Adrenal gland (tissue), 19 donors: ENCODE measurements at places on chromosomes 5 and 9.

DNA sequence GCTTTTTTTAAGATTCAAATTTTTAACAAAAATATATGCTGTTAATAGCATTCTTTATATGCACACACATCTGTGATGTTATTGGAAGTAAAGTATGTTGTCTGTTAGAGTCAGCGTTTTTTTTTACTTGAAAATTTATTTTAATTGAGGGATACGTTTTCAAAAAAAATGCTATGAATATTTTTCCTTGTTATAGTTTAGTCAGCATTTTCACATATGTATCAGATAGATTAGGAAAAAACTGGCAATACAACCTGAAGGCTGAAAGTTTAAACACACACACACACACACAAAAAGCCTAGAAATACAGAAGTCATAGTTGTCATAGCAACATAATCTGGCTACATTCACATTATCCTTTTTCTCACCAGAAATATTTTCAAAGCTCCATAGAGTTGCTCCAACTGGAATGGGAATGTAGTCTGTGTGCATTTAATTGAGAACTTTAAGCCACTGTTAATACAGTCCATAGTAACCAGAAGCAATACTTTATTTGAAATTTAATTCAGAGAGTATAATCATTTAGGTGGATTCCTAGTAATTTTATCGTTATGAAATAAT lies 116.6 kb downstream of the CDH12 start:
- no peak overlapping the region for H3K4me3 ChIP-seq
- no peak overlapping the region for H3K27ac ChIP-seq

DNA sequence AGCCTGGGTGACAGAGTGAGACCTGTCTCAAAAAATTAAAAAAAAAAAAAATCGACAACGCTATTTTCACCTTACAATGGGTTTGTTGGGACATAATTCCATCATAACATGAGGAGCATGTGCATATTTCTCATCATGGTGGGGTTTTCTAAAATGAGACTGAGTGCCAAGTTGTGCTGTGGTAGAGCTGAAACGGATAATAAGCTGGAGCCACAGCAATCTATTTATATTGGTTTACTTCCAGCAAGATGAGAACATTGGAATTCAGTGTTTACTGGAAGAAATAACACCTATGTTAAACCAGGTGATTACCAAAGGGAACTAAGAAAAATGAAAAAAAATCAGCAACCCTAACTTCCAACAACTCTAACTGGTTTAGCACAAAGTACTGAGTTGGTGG lies 102.3 kb upstream of the IL6ST start:
- H3K36me3 ChIP-seq: no peaks in the 10 kb centered on the region
- H3K27ac ChIP-seq: no peak overlapping the region
- DNase-seq: no peak
- H3K4me3 ChIP-seq: no peak overlapping the region
- peaks cover 19% of the 10 kb centered on the region for H3K4me1 ChIP-seq
- H3K27me3 ChIP-seq: no peaks in the 10 kb centered on the region

- DNase-seq: no peak
- no peaks in the 10 kb centered on the region for H3K36me3 ChIP-seq
- H3K27me3 ChIP-seq: peaks cover 6% of the 10 kb centered on the region
- H3K4me3 ChIP-seq: no peak overlapping the region
- no peaks in the 10 kb centered on the region for H3K4me1 ChIP-seq
Measured at GRCh38 chr5:59764361-59764760, 129.2 kb downstream of the PDE4D start.

DNA sequence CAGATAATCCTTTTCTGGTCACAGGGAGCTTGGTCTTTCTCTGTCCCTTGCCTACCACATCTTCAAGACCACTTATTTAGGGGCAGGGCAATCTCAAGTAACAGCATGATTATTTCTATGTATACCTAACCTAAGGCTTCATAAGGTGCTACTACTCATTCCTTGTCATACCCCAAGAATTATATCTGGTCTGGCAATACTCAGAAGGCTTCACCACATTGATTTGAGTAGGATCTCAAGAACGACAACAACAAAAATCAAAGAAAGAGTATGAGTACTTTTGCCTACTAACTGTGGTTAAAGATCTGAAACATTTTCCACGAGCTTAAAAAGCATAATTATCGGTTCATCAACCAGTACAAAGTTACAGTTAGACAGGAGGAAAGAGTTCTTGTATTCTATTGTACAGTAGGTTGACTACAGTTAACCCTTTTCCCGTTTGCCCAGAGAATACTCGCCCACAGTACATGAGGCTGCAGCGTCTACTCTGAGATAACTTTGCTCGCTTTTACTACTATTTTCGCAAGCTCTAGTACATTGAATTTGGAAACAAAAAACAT lies 41.0 kb downstream of the FANCC start:
- no peak overlapping the region for H3K4me3 ChIP-seq
- no peak for DNase-seq
- no peaks in the 10 kb centered on the region for H3K36me3 ChIP-seq
- no peak overlapping the region for H3K27ac ChIP-seq
- H3K4me1 ChIP-seq: no peaks in the 10 kb centered on the region
- no peaks in the 10 kb centered on the region for H3K27me3 ChIP-seq

DNA sequence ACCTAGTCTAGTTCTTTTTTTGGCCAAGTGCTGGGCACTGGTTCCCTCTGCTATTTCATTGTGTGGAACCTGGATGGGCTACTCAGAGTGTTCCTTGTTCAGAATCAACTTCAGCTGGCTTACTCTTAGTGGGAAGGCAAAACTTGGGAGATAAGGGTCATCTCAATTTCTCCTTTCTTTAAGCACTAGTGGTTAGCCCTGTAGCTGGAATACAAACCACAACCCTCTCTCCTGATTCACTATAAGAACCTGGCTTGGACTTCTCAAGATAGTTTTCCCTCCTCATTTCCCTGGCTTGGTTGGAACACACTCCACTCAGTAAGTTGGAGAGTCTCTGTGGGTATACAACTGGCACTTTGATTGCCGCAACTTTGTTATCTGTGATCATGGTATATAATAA lies 35.1 kb downstream of the GRIA1 start:
- no peak overlapping the region for H3K27ac ChIP-seq
- H3K4me1 ChIP-seq: peaks cover 22% of the 10 kb centered on the region
- no peaks in the 10 kb centered on the region for H3K27me3 ChIP-seq
- no peaks in the 10 kb centered on the region for H3K36me3 ChIP-seq
- no peak for DNase-seq
- no peak overlapping the region for H3K4me3 ChIP-seq

- H3K27me3 ChIP-seq: no peaks in the 10 kb centered on the region
- no peak overlapping the region for H3K27ac ChIP-seq
- H3K36me3 ChIP-seq: no peaks in the 10 kb centered on the region
- DNase-seq: peak; percentile 23
- H3K4me1 ChIP-seq: no peaks in the 10 kb centered on the region
- H3K4me3 ChIP-seq: no peak overlapping the region
Measured at GRCh38 chr5:63686938-63687337, 275.3 kb downstream of the HTR1A start.

DNA sequence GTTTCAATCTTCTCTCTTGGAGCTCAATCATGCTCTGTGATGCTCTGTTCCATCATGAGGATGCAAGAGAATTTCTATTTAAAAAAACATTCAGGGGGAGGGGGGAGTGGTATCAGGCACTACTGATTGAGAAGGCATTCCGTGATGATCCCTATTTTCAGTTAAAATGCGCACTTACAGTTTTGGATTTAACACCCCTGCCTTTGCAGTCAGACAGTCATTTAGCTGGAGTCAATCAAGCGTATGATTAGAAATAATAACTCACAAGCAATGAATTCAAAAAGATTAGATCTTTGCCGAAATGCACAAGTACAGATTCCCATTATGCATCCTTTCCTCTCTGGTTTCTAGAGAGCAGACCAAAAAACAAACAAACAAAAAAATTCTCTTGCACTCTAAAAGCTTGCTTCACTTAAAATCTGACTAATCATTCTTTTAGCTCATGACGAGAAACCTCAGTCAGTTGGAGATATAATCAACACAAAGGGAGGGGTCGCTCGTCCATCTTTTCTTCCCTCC lies 55.4 kb downstream of the EFNA5 start:
- no peak overlapping the region for H3K4me3 ChIP-seq
- no peak overlapping the region for H3K27ac ChIP-seq
- H3K36me3 ChIP-seq: no peaks in the 10 kb centered on the region
- no peaks in the 10 kb centered on the region for H3K27me3 ChIP-seq

- no peak for DNase-seq
- no peak overlapping the region for H3K4me3 ChIP-seq
- H3K4me1 ChIP-seq: peaks cover 20% of the 10 kb centered on the region
- H3K27ac ChIP-seq: peak overlapping the region; percentile 5
Measured at GRCh38 chr5:15718421-15719179, 218.6 kb downstream of the FBXL7 start.

GRCh38 chr5:141641634-141642267 lies 5.0 kb downstream of the RELL2 start:
- peaks cover 7% of the 10 kb centered on the region for H3K4me1 ChIP-seq
- no peak overlapping the region for H3K27ac ChIP-seq
- H3K4me3 ChIP-seq: no peak overlapping the region
- H3K27me3 ChIP-seq: no peaks in the 10 kb centered on the region
- no peak for DNase-seq

DNA sequence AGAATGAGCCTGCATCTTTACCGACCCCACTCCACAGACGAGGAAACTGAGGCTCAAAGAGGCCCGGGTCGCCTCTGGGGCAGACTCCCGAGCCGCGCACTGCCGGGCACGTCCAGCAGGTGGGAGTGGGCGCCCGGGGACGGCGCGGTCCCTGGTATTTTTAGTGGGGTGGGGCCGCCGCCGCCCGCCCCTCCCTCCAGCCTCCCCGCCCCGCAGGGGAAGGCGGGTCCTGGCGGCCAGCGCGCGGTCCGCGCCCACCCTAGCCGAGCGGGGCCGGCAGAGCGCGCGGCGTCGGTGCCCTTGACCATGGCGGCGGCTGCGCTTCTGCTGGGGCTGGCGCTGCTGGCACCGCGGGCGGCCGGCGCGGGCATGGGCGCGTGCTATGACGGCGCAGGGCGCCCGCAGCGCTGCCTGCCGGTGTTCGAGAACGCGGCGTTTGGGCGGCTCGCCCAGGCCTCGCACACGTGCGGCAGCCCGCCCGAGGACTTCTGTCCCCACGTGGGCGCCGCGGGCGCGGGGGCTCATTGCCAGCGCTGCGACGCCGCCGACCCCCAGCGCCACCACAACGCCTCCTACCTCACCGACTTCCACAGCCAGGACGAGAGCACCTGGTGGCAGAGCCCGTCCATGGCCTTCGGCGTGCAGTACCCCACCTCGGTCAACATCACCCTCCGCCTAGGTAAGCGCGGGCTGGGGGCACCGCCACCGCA lies at the start of gene LAMC3:
Gene LAMC3, plus strand, starts transcription at position 266 of the 710 bp plus-strand sequence. Its CDS starts 41 bp downstream, at position 307.
- H3K27ac ChIP-seq: peak within 1 kb of the TSS; percentile 76
- H3K4me3 ChIP-seq: no peak within 1 kb of the TSS
- H3K36me3 ChIP-seq: no peaks in the 10 kb centered on the region
- H3K4me1 ChIP-seq: no peaks in the 10 kb centered on the region
- peaks cover 14% of the 10 kb centered on the region for H3K27me3 ChIP-seq

DNA sequence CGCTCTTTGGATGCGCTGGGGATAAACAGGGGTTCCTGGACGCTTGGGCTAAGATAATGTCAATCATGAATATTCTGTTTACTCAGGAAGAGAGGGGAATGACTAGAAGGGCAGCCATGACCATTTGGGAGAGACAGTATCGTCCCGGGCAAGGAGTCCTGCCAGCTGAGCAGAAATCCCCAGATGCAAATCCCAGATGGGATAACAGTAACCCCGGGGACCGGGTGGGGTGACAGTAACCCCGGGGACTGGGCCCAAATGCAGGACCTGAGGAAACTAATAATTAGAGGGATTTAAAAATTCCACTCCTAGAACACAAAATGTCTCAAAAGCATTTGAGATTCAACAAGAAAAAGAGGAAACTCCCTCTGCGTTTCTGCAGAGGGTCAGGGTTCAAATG lies 189.0 kb upstream of the PPP1R26 start:
- no peak overlapping the region for H3K4me3 ChIP-seq
- H3K36me3 ChIP-seq: no peaks in the 10 kb centered on the region
- H3K4me1 ChIP-seq: no peaks in the 10 kb centered on the region
- H3K27me3 ChIP-seq: no peaks in the 10 kb centered on the region
- DNase-seq: no peak
- H3K27ac ChIP-seq: no peak overlapping the region

DNA sequence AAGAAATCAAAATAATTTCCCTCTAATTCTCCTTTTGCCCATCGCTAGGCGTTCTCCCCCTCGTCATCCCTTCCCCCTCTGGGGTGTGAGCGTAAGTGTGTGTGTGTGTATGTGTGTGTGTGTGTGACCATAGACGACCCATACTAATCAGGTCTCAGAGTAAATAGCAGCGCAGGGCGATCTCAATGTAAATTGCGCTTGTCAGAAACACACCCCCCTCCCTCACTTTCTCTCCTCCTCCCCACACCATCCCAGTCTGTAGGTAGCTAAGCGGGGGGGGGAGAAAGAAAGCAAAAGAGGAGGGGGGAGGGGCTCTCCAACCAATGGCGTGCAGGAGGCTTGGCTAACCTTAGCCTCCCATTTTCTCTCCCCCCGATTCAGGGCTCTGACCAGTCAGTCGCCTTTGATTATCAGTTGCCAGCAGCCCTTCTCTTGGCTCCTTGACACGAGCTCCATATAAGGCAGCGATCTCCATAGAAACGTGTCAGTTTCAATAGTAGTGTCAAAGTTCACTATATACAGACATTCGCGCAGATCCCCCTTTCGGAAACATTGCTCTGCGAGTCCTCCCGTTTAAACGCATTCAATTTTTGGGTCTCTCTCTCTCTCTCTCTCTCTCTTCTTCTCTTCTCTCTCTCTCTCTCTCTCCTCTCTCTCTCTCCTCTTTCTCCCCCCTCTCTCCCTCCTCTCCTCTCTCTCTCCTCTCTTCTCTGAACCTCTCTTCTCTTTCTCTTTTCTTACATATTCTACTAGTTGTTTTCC lies at the start of gene NR2F1:
Gene NR2F1, plus strand, starts transcription at position 546 of the 762 bp plus-strand sequence. CDS start 1,802 bp downstream, outside the sequence.
- no peak within 1 kb of the TSS for H3K4me3 ChIP-seq
- H3K27me3 ChIP-seq: no peaks in the 10 kb centered on the region
- no peaks in the 10 kb centered on the region for H3K36me3 ChIP-seq
- peak within 1 kb of the TSS; percentile 85 for H3K27ac ChIP-seq
- H3K4me1 ChIP-seq: no peaks in the 10 kb centered on the region
- peak; percentile 95 for DNase-seq
